Hematopoietic multipotent progenitor cell treated with erythropoietin and hydrocortisone succinate and interleukin-3 and kit ligand, for 6 days (in vitro differentiated cells): ENCODE measurements at places on chromosomes 12 and 14.

DNA sequence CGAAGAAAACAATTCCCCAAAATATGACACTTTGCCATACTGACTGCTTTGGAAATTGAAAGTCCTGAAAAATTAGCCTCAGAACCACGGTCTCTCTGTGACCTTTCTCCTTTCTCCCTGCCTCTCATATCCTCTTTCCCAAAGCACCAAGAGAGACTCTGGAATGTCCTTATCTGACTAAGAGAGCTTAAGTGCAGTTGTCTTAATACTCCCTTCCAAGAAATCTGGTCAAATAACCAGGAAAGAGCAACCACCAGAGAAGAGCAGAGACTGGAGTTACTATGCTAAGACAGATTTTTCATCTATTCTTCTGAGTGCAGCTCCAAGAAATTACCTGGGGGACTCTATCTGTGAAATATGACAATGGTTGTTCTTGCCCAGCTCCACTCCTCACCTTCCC, 10.5 kb upstream of the BTG1 start:
- DNase-seq = no peak

DNA sequence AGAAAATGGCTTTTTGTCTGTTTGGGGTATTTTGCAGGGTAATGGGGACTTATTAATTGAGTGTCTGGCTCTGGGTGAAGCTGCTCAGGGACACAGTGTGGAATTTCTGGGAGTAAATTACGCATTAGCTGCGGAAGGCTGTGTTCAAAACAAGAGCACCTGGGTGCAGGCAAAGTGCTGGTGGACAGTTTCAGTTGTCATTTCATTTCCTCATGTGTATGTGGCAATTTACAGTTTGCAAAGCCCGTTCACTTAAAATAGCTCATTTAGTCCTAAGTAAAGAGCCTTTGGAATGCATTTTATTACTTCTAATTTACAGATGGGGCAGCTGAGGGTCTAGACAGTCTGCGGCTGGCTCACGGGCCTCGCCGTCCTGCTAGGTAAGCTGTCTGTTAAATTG, 546.8 kb downstream of the BCL11B start:
- no peak for DNase-seq

DNA sequence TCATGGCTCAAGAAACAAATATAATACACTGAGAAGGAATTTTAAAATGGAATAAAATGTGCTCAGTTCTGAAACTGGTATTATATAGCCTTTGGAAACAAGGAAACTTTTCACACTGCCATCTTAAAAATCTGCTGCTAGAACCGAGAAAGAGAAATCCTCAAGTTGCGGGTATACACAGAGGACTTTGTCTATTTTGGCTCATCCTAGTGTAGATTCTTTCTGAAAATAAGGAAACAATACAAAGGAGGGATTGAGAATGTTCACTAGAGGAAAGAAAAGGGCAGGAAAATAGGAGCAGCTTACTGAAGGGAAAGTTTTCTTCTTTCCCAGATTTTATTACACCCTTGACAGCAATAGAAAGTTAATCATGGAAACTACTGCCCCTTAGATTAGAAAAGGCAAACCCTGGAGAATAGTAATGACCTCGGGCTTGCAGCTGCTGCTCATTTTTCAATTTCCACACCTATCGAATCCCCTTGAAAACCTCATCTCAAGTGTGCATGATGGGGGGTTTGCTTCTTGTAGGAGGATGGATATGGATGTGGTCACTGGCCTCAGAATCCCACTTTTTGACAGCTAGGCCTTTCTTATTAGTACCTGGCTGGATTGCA, 104.6 kb downstream of the DAAM1 start:
- no peak for DNase-seq

- DNase-seq = peak; percentile 56
Observed at GRCh38 chr14:64855721-64856528, 23.8 kb downstream of the SPTB start.

DNA sequence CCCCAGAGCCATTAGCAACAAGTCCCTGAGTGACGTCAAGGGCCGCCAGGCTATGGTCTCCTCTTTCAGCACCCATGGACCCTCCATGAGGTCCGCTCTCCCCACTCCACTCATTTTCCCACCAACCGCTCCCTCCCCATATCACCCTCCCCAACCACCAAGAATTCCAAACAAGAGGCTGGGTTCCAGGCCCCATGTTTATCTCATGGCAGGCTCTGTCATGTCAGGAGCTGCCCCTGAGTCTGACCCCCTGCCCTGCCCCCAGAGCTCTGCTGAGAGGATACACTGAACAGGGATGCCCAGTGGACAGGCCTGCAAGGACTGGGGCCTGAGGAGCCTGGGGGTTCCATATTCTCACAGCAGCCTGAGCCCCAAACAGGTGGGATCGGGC, 21.6 kb upstream of the SMUG1 start:
- DNase-seq = no peak

DNA sequence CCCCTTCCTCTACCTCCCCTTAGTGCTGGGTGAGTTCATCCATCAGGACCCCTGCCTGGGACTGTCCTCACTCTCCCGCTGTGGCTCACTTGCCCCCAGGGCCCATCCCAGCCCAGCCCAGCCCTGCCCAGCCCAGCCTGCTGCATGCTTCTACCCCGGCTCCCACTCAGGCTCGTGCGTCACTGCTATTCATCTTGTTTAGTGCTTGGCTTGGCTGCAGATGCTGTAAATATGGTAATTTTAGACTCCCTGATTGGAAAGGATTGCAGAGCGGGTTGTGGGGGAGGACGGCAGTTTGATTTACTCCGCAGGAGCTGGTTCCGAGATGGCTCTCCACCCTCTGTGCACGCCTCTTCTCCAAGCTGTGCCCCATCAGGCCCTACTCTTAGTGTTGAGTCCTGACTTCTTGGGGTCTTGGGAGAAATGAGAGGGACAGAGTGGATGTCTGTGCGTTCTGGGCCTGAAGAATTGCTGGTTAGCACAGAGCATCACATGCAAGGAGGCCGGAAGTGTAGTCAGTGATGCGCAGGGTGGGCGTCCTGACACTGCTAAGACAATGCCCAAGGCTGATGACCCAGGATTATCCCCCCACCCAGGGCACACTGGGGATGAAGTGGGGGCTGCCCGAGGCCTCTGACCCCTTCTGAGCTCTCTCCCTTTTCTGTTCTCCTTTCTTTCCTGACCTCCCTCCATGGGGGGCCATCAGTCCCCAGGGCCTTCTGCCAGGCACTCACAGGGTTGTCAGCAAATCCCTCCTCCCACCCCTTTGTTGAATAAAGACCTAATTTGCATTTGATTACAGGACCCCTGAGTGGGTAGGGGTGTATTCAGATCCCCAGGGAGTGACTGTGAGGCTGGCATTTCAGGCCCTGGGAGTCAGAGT, 244.4 kb downstream of the ZFP36L1 start:
- DNase-seq = no peak
